Small intestine (tissue), 16 donors: ENCODE measurements at places on chromosomes 2 and 18.

GRCh38 chr2:95275151-95275515 lies 884 bp downstream of the PROM2 start:
- no peak for DNase-seq

DNA sequence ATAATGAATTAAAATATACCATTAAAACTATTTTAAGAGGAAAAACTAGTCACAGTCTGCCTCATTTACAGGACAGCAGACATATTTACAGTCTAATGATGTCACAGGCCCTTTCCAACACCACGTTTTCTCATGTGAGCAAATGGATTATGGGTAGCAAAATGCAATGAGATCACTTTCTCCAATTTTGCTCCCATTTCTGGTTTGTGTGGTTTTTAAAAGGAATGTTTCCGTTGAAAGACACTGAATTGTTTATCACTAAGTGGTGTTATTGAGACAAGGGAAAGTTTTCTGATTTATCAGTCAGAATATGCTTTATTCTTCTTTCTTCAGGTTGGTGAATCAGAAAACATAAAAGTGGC lies 11.4 kb upstream of the NR4A2 start:
- no peak for DNase-seq

GRCh38 chr18:44474067-44474411 lies 206.6 kb upstream of the SETBP1 start:
- no peak for DNase-seq

DNA sequence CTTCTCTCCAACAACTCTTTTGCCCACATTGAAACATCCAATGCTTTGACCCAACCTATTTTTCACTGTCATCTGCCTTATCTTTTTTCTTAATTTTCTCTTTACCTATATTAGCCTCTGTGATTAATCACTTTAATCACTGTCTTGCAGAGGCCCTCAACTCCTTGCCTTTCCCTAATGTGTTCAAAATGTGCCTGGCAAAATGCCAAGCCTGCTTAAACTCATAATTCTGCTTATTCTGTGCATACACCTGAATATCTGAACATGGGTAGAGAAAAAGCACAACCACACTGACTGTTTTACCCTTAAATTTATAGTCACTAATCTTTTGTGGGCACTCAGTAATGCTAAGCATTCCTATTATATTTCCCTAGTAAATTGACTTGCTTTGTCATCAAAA lies 63.0 kb upstream of the GALNT13 start:
- DNase-seq, result no peak

DNA sequence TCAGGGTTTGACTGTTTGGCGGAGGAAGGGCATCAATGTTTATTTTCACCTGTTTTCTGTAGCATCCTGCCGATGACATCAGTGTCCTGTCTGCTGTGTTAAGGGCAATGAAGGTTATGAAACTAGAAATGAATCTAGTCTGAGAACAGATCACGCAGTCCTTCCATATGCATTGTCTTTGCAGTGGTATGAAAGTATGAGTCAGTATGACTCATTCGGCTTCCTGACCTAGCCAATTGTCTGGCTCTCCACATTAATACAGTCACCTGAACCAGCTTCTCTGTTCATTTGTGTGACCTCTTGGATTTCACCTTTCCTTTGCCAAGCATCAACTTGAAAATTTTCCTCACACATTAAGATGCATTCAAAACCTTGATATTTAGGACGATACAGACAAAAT lies 353.8 kb downstream of the RND3 start:
- peak; percentile 42 for DNase-seq

- DNase-seq, result no peak
Measured at GRCh38 chr2:120927265-120927628, 191.6 kb downstream of the GLI2 start.

GRCh38 chr18:31679133-31679742 lies 5.1 kb downstream of the B4GALT6 start:
- DNase-seq, result peak; percentile 80

GRCh38 chr2:131113566-131114227 lies 8.6 kb downstream of the PLEKHB2 start:
- DNase-seq, result no peak

- no peak for DNase-seq
Measured at GRCh38 chr2:241003047-241003360, 4.6 kb downstream of the SNED1 start.

DNA sequence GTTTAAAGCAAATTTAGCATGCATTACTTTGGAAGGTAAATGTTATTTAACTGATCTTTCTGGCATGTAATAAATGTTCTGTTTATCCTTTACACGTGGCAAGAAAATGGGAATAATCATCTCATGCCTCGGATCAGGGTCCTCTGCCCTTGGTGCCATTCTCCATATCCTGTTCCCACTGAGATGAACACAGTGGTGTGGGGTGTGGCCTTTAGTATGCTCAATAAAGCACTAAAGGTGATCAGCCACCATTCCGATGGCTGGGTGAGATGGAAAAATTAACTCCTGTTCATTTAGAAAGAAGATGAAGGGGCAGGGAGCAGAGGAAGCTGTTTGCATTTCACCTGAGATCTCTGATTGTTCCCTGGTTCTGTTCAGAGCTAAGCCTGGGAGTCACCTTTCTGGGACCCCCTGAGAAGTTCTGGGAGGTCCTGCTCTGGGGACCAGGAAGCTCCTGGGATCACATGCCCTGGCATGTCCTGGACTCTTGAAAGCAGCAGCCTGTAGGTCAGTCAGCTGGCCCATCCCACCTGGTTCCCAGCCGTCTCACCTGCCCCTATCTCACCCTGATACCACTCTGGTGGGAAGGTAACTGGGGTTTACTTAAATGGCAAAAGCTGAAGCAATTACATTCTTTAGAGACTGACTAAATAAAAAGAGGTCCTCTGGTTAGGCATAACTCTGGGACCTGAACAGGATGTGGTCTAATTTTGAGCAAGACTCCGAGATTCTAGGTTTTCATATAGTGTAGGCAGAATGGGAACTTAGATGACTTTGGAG lies 288.9 kb upstream of the EPAS1 start:
- DNase-seq, result peak; percentile 67

GRCh38 chr2:213229814-213230213 lies 54.5 kb upstream of the SPAG16 start:
- no peak for DNase-seq

- no peak for DNase-seq
Measured at GRCh38 chr2:69890881-69891280, 2.9 kb upstream of the SNRNP27 start.

GRCh38 chr2:8152392-8153257 lies 529.2 kb upstream of the ID2 start:
- no peak for DNase-seq

DNA sequence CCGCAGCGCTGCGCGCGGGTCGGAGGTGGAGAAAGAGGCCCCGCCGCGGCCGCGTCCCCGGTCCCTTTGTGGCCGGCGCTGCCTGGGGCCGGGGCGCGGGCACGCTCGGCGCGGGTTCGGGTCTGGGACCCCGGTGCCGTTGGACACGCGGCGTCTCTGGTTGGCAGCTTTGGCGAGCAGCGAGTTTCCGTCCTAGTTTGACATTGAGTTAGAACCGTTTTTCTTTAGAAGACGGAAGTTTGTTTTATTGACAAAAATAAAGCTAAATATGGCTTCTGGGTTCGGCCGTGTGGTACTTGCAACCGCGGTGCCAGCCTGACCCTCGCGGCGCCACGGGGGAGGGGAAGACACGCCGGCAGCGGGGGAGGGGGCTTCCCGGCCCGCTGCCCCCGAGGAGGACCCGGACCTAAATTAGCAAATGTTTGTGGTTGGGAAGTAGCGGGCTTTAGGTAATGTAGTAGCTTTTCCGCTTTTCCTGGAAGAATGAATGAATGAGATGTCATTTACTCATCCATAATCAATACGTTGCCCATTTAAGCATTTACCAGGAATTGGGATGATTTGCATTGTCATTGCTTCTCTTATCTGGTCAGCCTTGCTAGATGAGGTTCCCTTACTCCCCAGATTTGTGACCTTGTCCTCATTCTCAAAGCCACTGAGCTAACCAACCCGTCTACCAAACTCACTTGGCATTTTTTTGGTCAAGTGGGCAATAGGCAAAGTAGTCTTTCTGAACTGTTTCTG lies 530 bp downstream of the GALNT1 start:
- DNase-seq, result peak; percentile 59

DNA sequence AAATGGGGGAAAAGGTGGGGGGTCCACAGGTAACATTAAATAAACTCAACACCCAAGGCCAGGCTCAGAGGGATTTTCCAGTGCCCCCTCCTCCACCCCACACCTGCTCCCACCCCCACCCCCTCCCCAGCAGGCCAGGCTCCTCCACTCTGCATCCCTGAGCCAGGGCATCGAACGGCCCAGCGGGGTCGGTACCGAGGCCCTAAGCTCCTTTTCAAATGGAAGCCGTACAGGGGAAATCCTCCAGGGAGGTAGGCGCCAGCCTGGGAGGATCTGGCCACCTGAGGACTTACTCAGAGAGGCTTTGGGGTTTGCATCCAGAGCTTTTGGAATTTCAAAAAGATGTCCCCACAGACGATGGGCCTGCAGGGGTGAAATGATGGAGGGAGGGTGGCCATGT lies 46.5 kb downstream of the ZFP36L2 start:
- no peak for DNase-seq

DNA sequence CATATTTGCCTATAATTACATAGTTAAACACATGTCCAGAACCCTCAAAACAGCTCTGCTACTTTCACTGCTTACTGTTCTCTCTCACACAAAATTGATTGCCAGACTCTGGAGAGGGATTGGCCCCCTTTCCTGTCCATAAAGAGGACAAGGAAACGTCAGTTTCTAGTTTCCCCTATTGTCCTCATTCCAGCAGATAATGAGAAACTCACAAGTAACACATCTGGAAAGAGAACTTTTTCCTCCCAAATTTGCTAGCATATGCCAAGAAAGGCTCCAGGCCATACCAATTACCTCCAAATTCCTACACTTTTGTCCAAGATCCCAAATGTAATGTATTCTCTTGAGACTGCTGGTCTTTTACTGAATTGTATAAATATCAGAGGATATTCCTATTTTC lies 200.5 kb downstream of the EXOC6B start:
- DNase-seq, result no peak

DNA sequence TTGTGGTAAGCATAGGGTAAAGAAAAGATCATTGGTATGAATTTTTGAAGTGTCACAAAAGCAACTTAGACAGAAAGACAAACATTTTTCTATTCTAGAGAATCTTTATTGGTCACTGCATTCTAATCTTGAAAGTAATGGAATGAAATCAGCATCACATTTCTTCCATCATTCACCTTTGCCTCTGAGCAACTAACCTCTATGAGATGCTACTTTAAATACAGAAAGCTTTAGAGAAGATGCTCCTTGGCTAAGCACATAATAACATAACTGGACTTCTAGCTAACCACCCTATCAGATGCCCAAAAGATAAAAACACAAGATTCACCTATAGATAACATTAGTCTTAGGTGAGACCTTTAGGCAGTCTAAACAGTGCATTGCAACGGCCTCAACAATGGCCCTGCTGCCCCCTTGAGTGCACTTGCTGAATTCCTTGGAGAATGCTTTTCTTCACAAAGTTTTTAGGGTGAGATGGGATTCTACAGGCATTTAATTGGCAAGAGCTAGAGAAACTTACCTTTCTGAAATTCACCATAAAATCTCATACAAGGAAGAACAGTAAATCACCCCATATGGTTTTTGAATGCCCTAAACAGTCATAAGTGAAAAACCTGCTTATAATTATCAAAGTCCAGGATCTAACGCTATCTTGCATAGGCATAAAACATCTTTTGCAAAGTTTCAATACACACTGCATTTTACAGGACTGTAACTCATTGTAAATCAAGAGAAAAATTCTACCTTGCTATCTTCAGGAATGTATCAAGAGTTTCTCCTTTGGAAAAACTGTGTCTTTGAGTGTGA lies 791.3 kb upstream of the CHAC2 start:
- DNase-seq, result peak; percentile 26

GRCh38 chr2:158513841-158514240 lies 57.1 kb downstream of the PKP4 start:
- DNase-seq, result no peak

DNA sequence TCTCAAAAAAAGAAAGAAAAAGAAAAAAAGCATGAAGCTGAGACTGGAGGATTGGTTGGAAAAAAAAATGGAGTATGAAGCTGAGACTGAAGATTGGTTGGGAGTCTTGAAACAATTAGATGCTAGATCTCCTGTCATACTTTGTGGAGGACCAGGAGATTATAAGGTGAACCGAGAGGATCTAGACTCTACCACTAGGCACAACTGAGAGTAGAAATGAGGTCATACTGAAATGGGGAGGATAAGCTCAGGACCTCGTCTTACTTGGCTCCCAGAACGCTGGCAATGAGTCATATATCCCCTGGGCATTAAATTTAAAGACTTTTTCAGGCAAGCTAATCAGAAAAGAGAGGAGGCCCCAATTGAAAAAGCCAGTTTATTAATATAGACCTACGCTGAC lies 3.3 kb upstream of the ORC2 start:
- DNase-seq, result peak; percentile 20

GRCh38 chr18:49980896-49981295 lies 167.6 kb upstream of the ACAA2 start:
- no peak for DNase-seq

DNA sequence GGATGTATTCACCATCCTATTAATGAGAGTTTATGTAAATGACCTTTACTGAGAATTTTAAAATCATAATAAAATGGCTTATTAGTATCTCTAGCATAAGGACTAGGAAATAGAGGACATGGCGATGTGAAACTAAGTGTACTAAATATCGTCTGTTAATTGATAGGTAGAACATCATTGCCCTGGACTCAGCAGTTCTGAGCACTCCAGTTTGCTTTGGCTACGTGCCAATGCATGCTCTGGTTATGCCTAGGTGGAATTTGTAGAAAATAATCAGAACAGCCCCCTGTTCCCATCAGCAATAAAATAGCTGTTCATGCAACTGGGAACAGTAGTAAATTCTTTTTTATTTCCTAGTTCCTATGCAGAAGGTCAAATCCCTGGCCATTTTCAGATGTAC lies 247.8 kb downstream of the DOK6 start:
- DNase-seq, result no peak

DNA sequence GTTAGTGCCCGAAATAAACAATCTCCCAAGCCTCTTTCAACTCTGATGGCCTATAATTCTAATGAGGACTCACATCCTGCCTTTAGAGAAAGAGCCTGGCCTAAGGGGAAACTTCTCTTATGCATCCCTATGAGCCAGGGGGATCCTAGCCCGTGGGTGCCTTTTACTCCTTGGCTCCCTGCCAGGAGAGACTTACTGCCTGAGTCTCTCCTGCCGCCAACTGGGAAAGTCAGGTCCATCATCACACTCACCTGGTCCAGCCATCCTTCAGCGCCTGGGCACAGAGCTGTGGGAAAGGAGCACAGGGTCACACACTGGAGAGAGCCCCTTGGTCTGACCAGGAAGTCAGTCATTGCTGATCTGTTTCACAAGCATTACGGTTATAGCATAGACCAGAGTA lies 24.1 kb downstream of the ENOSF1 start:
- DNase-seq, result peak; percentile 63

DNA sequence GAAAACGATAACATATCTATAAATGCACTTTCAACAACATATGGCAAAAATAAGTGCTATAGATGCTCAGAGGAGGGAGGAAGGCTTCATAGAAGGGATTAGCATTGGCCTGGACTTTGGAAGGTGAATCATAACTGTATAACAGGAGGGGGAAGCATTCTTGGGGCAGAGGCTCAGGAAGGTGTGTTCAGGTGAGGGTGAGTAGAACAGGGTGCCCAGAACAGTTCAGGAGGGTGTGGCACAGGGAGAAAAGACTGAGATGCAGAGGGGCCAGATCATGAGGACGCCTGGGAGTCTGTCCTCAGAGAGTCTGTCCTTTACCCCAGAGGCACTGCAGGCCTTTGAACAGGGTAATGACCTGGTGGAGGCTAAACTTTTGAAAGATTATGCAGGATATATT lies 29.3 kb upstream of the MEP1B start:
- DNase-seq, result peak; percentile 93

GRCh38 chr2:64769392-64770044 lies 115.8 kb upstream of the SERTAD2 start:
- peak; percentile 41 for DNase-seq

- no peak for DNase-seq
Measured at GRCh38 chr2:226187616-226188015, 612.0 kb downstream of the IRS1 start.
